ENCODE measurements at places on chromosomes 3 and 15.

GRCh38 chr3:100335434-100335833, 877 bp downstream of the NIT2 start:
- DNase-seq, result peak; percentile 72

DNA sequence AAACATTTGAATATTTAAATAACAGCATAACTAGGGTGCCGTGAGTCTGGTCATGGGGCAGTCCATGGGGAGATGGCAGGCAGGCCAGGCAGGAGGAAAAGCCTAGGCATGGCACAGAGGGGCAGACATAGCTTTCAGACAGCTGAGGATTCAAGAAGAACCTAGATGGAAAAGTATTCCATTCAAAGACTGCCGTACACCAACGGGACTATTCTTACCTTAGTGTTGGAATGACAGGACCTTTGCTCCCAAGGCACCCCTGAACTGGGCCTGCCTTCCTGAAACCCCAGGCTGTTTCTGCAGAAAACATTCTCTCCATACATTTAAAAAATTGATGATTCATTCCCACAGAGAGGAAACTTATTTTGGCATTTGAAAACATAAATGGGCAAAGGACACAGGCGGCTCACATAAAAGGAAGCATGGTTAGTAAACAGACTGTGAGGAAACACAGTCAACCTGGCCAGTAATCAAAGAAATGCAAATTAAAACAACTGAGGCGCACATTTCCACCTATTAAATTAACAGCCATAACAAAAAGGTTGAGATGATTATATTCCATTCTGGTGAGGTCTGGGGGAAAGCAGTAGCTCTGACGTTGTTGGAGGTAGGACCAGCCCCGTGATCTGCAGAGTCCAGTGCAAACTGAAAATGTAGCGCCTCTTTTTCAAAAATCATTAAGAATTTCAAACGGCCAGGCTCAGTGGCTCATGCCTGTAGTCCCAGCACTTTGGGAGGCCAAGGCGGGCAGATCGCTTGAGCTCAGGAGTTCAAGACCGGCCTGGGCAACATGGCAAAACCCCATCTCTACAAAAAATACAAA, 71.3 kb upstream of the SMAD3 start:
- DNase-seq, result no peak

GRCh38 chr3:38454178-38454883, 641 bp downstream of the ACVR2B start:
- DNase-seq, result peak; percentile 22

GRCh38 chr15:87031540-87032230, 952.0 kb downstream of the AGBL1 start:
- DNase-seq, result no peak

DNA sequence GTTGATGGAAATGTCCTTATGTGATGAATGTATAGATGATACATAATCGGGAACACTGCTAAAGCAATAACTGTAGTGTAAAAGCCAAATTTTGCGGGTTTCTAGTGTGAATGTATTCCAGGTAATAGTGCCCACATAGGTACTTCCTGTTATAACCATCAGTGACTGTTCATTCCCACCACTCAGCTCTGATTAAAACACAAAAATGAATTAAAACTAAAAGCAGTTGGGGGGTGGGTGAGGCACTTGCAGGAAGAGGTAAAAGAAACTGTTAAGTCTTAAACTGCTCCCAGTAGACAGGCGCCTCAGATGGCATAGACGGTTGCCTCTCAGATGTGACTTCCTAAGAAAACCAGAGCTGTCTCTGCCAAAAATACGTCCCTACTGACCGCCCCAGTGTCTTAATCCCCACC, 893 bp upstream of the MTHFS start:
- no peak for DNase-seq

DNA sequence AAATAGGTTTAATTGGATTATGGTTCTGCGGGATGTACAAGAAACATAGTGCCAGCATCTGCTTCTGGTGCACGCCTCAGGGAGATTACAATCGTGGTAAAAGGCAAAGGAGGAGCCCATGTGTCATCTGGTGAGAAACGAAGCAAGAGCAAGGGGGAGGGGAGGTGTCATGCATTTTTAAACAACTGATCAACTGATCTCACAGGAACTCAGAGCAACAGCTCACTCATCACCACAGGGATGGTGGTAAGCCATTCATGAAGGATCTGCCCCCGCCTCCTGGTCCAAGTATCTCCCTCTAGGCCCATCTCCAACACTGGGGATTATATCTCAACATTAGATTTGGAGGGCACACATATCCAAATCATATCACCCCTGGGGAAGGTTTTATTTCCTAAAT, 42.1 kb upstream of the FGF7 start:
- no peak for DNase-seq

DNA sequence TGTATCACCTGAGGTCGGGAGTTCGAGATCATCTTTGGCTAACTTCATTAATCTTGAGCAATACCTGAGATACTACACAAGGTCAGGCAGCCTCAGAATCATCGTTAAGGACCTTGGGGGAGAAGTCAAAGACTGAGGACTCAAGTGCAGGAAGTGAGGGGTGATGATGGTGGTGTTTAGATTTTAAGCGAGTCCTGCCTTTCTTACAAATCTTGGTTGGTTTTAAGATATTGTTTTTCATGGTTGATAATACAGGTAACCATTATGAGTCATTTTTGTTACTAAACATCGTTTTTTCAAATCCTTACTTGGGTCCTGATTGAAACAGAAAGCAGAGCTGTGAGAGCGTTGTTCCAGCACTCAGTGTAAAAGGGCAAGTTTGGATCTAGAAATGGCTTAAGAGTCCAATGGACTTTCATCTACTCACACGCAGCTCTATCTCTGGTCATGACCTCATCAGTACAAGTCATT, 4.1 kb downstream of the RASGRP1 start:
- DNase-seq, result peak; percentile 36

DNA sequence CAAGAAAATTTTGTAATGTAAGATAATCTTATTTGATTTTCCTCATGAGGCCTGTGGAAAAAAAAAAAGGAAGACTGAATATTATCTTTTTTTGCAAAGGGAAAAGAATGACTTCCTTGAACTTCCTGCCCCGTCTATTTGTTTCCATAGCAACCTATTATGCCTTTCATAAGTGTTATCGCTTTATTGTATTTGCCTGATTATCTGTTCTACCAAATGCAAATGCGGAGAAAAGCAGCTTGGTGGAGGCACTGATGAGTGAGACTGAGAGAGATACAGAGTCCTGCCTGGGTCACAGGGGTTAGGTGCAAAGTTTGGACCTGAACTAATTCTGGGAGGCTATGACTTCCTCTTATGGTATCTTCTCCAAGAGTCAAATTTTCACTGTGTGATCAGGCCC, 334.0 kb upstream of the KCNMB2 start:
- no peak for DNase-seq

DNA sequence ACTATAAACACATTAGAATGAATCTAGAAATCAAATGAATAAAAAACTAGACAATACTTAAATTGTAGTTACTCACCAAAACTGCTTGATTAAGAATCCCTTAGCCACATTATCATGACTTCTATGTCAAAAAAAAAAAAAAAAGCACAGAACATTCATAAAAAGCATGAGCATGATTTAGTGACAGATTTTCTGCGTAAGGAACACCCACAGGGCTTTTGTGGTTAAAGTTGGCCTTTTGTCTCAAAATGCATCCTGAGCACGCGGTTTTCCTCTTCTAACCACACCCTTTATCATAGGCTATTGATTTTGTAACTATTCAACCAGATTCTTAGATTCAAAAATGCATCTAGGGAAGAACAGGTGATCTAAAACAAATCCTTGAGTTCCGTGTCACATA, 334.0 kb upstream of the NR2F2 start:
- DNase-seq, result no peak

DNA sequence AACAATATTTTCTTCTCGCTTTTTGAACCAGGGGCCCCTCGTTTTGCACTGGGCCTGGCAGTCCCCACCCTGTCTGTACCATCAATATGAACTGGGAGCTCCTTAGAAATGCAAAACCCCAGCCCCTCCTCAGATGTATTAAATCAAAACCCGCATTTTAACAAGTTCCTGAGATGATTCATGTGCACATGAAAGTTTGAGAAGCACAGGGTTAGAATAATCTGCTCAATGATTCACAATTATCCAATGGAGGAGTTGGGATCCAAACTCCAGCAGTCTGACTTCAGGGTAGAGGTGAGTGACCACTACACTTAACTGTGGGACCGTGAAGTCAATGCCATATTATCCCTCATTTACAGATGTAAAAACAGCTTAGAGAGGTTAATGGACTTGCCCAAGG, 256.4 kb downstream of the IGSF11 start:
- DNase-seq, result no peak

- peak; percentile 39 for DNase-seq
Measured at GRCh38 chr3:161423911-161424522, 52.7 kb upstream of the SPTSSB start.
